Stimulated activated effector memory CD8-positive, alpha-beta T cell treated with anti-CD3 and anti-CD28 coated beads, Interleukin-12 subunit alpha, Interleukin-12 subunit beta, amount 100 ng/mL, for 72 hours (primary cell): ENCODE measurements at places on chromosomes 4 and X.

DNA sequence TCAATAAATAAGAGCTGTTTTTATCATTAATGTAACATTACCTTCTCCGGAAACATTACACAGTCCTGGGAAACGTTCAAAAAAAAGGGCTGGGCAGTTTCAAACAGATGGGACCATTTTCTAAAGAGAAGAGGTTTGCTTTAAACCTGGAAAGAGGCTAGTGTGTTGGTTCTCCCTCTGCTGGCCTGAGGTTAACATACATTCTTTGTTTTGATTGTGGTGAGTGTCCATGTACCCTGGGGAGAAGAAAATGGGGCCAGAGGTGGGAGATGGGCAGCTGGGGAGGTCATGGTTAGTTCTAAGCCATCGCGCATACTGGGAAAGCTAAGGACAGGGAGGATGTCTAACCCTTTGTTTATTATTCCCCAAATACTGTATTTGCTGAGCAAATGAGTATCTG, 194.7 kb downstream of the CPEB2 start:
- no peak for DNase-seq

DNA sequence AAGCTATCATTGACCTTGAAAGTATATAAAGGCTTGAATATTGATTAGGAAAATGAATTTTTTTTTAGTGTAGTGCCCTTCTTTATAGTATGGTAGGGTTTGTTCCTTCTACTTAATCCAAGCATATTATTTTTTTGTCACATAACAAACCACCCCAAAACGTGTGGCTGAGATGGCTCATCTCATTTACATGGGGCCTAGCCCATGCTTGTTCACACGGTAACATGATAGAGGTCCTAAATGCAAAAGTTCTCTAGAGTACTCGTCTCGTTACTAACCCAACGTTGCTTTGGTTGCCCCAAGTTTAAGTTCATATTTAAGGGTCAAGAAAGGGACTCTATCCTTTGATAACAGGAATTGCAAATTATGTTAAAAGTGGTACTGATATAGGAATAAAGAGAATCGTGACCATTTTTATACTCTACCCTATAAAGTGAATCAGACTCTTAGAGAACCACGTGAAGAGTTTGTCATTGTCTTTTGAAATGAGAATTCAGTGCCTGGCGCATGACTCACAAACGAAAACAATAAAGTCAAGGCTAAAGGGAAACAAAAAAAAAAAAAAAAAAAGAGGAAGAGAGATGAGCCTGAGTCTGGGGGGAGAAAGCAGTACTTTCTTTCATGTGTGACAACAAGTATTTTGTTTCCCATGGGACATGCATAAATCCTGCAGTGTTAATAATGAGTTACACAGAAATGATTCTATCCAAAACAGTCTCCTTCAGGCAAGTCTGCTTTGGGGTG, 402.8 kb upstream of the NWD2 start:
- DNase-seq, result no peak

GRCh38 chrX:47960406-47960805, 43.4 kb downstream of the ZNF182 start:
- DNase-seq, result no peak

DNA sequence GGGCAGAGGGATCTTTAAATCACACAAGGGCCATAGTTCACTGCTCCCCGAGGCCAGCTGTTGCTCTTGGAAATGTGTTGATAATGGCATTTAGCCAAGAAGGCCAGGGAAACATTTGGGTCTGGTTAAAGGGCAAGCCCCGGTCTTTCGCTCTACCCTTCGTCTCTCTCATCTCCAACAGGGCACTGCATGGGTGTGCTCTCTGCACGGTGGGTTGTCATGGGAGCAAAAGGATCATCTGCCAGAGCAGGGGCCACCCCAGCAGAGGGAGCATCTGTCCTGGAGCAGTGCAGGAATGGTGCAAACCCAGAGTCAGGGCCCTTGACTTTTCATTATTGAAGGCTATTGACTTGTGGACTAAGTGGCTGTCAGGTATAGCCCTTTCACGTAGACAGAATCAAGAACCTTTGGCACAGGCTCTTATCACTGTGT, 22.7 kb upstream of the PGRMC2 start:
- DNase-seq, result no peak

DNA sequence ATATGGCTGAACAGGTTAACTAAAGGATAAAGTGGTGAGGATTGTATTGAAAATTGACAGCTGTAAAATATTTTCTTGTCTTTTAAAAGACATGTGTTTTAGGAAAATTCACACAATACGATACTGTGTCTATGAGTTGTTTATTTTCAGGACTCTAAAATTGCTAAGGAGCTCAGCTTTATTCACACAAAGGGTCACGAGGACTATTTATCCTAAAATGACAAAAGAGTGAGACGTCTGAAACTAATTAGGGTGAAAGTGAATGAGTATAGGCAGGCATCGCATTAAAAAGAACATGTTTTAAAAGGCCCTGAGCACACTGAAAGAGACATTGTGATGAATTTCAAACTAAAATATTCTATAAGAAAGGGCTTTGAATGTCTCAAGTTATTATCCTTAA, 304.7 kb downstream of the SH2D1A start:
- no peak for DNase-seq

DNA sequence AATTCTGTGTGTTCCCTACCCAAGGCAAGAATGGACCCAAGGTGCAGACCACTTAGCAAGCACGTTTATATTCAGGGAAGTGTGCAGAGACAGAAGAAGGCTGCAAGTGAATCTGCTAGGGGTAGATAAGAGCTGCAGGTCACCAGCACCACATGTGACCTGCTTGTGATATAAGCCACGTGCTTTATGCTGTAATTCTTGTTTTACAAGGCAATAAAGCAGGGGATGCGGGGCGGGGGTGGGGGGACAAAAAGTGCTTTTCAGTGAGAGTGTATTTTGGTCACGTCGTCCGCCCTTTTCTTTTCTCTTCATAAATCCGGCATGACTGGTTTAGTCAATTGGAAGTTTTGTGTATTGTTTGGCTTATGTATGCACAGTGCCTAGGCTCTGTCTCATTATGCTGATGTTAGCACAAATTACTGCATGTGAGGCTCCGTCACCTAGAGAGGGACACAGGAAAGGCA, 192.7 kb downstream of the RBMX2 start:
- no peak for DNase-seq

GRCh38 chr4:116389139-116389538, 696.2 kb downstream of the TRAM1L1 start:
- DNase-seq, result no peak

DNA sequence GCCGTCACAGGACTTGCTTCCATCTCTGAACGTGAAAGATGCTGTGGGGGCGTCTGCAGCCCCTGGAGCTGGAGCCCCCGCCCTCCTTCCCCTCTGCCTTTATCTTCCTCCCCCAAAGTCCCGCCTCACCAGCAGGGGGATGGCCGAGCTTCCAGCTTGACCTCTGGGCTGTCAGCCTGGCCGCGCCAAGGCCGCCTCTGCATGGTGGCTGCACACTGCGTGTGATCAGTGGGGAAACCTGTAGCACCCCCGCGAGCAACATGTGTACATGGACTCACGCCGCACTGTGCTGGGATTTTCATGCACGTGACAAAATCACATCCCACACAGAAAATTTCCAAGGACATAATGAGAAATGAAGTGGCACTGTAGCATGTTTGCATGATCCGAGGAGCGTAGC, 26.5 kb upstream of the PSAPL1 start:
- no peak for DNase-seq

GRCh38 chrX:153874366-153875125, 11.4 kb downstream of the L1CAM start:
- DNase-seq, result no peak

- no peak for DNase-seq
Observed at GRCh38 chrX:115368876-115369275, 79.4 kb downstream of the LUZP4 start.

- no peak for DNase-seq
Observed at GRCh38 chrX:9436812-9437211, 28.0 kb upstream of the TBL1X start.

DNA sequence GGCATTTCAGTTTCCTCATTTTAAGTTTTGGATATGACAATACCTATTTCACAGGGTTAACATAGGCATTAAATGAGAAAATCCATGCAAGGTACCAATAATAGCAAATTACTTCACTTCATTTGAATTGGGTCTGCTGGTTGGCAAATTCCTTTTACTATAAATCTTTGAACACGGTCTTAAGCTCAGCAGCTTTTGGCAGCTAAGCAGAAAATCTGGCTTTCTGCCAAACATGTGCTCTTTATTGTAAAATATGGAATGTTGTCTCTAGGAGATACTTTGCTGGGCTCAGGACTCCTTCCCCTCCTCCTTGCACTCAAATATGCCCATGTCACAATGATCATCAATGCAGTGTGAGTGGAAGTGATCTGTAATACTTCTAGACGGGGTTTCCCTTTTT, 16.8 kb upstream of the DMP1 start:
- no peak for DNase-seq

GRCh38 chrX:1529756-1530155, 7.2 kb downstream of the P2RY8 start:
- peak; percentile 68 for DNase-seq

- no peak for DNase-seq
Observed at GRCh38 chrX:141989815-141990214, 86.1 kb downstream of the MAGEC1 start.

DNA sequence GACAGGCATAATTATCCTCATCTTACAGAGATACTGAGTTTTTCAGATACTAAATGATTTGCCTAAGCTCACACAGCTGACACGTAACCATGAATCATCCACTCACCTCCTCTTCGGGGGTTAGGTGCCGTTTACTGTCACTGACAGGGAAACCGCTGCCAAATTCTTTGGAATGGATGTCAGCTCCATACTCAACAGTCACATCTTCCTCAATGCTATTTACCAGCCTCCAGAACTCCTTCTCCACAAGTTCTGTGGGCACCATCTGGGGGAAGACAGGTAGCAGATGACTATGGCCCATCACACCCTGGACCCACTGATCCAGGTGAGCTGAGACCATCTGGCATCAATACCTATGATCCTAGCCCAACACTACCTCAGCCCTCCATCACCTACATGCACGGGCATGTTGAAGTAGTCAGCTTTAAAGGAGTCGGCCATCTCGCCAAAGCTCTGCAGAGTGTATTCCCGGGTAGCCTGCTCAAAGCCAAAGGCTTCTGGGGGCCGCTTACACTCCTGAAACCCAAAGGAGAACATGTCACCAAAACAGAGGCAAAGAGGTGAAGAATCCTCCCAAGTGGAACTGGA, 13.5 kb downstream of the KDM5C start:
- DNase-seq, result no peak

DNA sequence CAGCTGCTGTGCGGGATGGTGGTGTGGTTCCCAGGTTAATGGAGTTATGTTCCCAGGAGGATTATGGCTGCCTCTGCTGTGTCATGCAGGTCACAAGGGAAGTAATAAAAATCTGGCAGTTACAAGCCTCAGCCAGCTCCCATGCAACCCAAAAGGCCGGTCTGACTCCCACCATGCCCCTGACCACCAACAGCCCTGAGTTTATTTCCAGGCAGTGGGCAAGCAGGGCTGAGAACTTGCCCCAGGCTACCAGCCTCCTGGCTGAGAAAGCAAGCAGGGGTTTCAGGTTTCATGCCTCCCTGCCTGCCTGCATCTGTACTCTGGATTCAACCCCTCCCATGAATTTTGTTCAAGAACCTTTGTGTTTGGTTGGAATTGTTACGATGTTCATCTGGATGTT, 732.7 kb upstream of the POU3F4 start:
- no peak for DNase-seq

DNA sequence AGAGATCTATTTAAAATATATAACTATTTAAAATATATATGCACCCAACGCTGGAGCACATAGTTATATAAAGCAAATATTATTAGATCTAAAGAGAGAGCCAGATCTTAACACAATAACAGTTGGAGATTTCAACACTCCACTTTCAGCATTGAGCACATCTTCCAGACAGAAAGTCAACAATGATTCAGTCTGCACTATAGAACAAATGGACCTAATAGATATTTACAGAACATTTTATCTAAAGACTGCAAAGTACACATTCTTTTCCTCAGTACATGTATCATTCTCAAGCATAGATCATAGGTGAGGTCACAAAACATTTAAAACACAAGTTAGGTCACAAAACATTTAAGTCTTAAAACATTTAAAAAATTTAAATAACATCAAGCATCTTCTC, 36.4 kb downstream of the NLRP2B start:
- DNase-seq, result no peak

DNA sequence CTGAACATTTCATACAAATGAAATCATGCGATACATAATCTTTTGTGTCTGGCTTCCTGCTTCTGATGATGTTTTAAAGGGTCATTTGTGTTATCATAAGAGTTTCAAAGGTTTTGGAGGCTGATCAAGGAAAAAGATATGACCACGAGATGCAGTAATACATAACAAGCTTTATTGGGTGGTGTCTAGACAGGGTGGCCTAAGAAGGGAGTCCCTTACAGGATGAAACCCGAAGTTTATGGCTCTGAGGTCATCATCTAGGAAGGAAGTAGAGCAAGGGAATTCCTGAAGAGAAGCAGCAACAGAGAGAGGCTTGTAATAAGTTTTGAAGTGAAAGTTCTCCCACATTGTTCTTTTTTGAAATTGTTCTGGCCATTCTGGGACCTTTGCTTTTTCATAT, 40.8 kb upstream of the SOD3 start:
- DNase-seq, result no peak

DNA sequence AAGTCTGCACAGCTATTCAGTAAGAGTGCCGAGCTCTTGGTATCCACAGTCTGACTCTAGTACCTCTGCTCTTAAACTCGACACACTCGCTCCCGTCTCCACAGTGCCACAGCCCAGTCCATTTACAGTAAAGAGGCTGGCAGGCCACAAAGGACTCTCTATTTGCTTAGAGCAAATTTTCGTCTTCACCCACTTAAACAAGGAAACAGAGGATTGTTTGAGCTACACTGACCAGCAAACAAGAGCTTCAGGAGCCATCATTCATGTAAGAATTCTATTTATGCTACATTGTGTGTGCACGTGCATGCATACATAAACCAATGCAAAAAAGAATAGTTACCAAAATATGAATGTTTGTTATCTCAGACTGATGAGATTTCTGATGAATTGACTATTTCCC, 290.2 kb downstream of the USP46 start:
- DNase-seq, result no peak

GRCh38 chr4:88064410-88064809, 57.0 kb downstream of the PKD2 start:
- no peak for DNase-seq

GRCh38 chr4:2402048-2402842, 16.2 kb downstream of the ZFYVE28 start:
- no peak for DNase-seq
